Stimulated activated CD4-positive, alpha-beta T cell treated with anti-CD3 and anti-CD28 coated beads, Interleukin-1b, Interleukin-23, amount 100 ng/mL, for 1 hour (primary cell): ENCODE measurements at places on chromosomes 16 and 17.

DNA sequence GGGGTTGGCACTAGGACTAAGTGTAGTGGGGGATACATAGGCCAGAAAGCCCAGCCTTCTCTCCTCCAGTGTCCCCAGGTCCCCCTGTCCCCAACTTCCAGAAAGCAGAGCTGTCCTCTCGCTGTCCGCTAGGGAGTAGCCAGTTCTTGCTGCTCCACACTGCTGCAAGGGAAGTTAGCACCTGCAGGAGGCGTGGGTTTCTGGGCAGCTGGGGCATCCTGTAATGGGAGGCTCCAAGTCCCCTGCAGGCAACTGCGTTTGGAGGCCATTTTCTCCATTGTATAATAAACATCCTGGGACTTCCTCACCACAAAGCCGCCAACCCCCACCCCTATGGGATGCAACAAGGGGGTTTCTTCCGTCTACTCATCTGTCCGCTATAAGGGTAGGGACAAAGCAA, 1.7 kb downstream of the RPRML start:
- no peak for DNase-seq

DNA sequence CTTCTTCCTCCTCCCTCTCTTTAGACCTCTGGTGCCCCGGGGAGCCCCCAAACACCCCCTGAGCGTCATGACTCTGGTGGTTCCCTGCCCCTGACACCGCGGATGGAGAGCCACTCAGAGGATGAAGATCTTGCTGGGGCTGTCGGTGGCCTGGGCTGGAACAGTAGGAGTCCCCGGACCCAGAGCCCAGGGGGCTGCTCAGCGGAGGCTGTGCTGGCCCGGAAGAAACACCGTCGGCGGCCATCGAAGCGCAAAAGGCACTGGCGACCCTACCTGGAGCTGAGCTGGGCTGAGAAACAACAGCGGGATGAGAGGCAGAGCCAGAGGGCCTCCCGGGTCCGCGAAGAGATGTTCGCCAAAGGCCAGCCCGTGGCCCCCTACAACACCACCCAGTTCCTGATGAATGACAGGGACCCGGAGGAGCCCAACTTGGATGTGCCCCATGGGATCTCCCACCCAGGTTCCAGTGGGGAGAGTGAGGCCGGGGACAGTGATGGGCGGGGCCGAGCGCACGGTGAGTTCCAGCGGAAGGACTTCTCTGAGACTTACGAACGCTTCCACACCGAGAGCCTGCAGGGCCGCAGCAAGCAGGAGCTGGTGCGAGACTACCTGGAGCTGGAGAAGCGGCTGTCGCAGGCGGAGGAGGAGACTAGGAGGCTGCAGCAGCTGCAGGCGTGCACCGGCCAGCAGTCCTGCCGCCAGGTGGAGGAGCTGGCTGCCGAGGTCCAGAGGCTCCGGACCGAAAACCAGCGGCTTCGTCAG, 7.5 kb downstream of the HEXIM2 start:
- DNase-seq, result no peak

GRCh38 chr17:44915321-44915726, at the start of gene GFAP:
Gene GFAP, minus strand, starts transcription at chr17:44915500. Its CDS starts 14 bp downstream, at chr17:44915486.
- no peak for DNase-seq

GRCh38 chr16:57764341-57765159, 29.0 kb downstream of the KATNB1 start:
- DNase-seq, result no peak

GRCh38 chr16:56373003-56373402, 52.3 kb downstream of the AMFR start:
- DNase-seq, result no peak

DNA sequence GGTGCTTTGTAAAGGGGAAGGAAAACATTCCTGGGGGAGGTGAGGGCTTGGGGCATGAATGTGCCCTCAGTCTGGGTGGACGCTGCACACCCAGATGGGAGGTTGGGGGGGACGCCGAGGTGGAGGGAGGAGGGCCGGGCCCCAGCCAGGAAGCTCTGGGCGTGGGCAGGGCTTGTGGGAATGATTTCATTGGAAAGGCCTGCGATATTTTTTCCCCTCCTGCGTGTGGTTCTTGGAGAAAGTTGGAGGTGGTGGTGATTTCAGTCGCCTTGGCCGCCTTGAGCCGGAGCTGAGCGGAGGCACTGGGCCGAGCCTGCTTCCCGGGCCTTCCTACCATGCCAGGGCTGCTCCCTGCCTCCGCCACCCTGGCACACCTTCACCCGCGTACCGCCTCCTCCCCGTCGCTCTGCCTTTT, 26.4 kb upstream of the CLEC18A start:
- DNase-seq, result no peak

GRCh38 chr17:15451680-15452079, 15.7 kb downstream of the CDRT4 start:
- no peak for DNase-seq

DNA sequence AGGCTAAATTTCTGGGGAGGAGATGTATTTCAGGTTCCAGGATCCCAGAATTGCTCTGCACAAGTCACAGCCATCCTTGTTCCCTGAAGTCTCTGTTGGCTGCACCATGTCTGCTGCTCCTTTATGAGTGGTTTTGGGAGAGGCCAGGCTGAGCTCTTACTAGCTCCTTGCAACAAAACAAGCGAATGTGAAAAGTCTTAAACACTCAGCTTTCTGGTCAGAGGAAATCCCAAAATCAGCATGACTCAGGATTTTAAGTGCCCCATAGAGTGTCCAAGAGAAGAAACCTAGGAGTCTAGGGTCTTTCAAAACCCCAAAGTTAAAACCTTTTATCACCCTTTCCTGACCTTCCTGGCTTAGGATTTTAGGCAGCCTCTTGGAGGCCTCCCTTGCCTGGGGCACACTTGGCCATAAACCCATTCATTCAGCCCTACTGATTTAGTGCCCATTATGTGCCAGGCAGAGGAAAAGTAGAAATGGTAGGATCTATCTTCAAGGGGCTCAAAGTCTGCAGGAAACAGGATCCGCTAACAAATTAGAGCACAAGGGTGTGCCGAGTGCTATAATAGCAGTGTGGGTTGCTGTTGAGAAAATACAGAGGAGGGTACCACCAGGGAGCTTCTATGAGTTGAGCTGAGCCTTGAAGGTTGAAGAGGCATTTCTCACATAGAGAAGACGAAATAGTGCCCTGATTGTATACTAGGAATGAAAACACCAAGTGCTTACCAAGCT, 36.9 kb downstream of the SOST start:
- no peak for DNase-seq

- DNase-seq, result peak; percentile 83
Measured at GRCh38 chr17:42180922-42181850, at the start of gene KCNH4. Gene KCNH4, minus strand, starts transcription at chr17:42181142. Its CDS starts 197 bp downstream, at chr17:42180945.

GRCh38 chr17:21417921-21418320, 41.8 kb downstream of the KCNJ12 start:
- DNase-seq, result no peak

DNA sequence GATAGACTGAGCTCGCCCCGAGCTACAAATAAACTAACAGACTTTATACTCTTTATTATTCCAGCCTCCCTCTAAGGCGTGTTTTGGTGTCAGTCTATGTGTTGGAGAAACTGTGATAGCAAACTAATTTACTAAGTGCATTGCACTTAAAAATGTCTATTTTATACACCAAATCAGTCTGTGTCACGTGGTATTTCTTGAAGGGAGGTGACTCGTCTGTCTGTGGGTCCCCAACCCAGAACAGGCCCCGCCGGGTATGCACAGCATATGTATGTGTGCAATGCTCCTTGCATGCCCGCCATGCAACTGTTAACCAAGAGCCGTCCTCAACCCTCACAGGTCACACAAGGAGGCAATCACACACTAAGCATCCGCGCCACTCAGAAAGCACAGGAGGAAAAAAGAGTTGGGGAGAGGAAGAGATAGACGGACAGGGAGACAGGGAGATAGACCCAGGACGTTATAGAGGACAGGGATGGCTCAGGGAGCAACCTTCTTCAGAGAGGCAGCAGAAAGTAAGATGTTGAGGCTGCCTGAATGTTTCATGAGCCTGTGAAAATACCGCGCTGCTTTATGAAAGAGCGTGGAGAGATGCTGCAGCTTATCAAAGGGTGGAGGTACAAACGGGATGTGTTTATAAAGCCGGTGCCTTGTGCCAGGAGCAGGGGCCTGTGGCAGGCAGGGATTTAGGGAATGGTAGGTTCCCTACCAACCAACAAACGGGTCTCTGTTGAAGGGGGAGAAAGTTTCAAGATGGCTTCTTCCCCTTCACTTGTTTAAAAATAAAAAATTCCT, 4.2 kb downstream of the RBFOX3 start:
- no peak for DNase-seq

- no peak for DNase-seq
Measured at GRCh38 chr16:1258906-1259759, 3.3 kb downstream of the TPSD1 start.

- no peak for DNase-seq
Measured at GRCh38 chr17:10127819-10128425, 70.5 kb downstream of the GAS7 start.

DNA sequence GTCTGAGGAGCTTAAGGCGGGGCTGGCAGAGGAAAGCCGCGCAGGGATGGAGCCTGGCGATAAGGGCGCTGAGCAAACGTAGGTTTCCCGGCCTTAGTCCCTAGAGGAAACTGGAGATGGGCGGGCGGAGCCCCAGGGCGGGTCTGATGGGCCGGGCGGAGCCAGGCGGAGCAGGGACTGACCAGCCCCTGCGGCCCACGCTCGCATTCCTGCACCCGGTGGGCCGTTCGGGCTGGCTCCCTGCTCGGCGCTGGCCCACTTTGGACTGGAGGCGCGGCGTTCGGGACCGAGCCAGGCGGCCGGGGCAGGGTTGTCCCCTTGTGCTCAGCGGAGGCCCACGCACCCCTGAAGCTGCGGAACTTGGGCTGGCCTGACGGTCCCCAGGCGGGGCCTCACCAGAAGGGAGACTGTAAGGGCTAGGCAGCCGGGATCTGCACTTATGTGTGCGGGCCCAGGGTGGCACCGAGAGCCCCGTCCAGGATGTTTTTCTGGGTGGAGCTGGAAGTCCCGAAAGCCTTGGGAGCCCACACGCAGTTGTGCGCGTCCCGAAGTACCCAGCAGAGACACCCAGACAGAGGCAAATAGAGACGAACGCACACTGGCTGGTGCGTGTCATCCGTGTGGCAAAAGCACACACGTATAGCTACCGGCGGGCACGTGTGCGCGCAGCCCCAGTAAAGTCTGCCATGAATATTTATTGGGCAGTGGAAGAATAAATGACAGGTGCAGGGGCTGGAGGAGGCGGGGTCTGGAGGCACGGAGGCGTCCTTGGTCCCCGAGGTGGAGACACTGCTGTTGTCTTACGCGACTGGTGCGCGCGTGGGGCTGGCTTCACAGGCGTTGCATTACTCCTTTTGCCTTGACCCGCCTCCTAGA, 1.4 kb downstream of the PYDC1 start:
- DNase-seq, result no peak

DNA sequence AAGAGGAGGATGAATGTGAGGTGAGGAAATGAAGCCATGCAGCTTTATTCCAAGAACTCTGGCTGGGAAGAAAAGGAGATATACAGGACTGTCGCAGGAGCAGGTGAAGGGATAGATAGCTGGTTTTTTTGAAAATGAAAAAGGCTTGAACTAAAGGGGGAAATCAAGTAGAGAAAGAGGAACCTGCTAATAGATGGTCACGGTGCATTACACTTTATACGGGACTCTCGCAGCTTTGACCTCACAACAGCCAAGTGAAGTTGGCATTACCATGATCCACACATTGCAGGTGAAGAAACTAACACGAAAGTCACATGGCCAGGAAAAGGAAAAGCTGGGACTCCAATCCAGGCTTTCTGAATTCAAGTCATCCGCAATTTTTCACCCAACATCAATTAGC, 86.9 kb downstream of the HS3ST2 start:
- no peak for DNase-seq

- DNase-seq, result no peak
Measured at GRCh38 chr16:89863741-89864526, 9.5 kb upstream of the TCF25 start.

DNA sequence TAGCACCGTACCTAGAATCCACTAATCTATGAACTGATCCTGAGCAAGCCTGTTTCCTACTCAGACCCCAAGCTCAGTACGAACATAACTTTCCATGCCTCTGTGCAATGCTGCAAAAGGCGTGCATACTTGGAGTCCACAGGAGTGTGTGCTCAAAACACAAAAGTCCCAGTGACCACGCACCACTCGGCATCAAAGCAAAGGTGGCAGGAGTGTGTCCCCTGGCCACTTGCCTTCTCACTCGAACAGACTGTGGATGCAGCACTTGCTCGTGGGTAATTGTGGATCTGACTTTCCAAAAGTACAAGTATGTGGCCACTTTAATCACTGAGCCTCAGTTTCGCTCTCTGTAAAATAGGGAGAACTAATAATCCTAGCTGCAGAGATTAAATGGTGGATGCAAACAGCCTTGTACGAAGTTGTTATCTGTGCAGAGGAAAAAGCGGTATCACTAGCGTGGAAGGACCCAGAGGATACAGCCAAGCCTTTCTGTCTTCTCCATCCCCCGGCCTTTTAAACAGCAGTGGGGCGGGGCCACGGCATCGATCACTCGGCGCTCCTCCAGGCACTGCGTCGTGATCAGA, 311 bp upstream of the KDM8 start:
- peak; percentile 67 for DNase-seq

DNA sequence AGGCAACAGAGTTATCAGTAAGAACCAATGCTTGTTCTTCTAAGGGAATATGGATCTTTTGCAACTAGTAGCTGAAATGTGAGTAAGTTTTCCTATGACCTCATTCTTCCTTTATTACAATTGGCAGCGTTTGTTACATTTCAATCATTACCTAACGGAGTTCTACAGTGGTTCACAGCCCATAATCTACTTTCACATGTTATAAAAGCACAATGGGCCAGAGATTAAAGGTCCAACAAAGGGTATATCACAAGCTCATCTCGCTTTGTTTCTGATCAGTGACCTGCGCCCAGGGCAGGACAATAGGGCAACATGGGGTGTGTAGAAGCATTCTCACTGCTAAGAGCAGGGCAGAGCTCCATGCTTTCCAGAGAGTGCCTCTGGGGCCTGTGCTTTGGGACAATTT, 279.9 kb upstream of the DYNLRB2 start:
- no peak for DNase-seq

GRCh38 chr16:30870904-30871303, 23.0 kb downstream of the BCL7C start:
- no peak for DNase-seq

GRCh38 chr17:77881545-77881944, 77.0 kb upstream of the TNRC6C start:
- no peak for DNase-seq

DNA sequence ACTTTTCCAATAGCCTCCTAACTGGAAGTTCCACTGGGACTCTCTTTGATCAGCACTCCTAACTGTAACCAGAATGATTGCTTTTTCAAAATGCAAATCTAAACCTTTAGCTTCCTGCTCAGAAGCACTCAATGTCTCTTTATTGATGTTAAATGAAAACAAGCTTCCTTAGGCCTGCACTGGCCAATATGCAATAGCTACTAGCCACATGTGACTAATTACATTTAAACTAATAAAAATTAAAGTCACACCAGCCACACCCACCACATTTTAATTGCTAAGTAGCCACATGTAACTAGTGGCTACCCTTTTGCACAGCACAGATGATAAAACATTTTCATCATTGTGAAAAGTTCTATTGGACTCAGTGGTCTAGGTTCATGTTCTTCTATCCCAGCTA, 31.8 kb downstream of the FAM20A start:
- no peak for DNase-seq

DNA sequence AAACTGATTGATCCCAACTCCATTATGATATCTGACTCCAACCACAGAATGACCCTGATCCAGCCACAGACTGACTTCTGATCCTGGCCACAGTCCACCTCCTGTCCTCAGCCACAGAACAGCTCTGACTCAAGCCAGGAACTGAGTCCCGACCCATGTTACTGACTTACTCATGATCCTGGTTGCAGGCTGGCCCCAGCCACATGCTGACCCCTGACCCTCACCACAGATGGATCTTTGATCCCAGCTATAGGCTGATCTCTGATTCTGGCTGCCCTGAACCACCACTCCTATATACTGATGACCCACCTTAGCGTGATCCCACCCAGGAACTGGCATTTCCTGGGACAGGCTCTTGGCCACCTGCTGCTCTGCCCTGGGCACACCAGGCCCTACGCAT, 32.2 kb upstream of the IL21R start:
- no peak for DNase-seq
